Stimulated activated CD4-positive, alpha-beta T cell treated with anti-CD3 and anti-CD28 coated beads, Interleukin-12 subunit alpha, Interleukin-12 subunit beta, amount 100 ng/mL, for 4 hours (primary cell): ENCODE measurements at places on chromosomes 12 and 14.

DNA sequence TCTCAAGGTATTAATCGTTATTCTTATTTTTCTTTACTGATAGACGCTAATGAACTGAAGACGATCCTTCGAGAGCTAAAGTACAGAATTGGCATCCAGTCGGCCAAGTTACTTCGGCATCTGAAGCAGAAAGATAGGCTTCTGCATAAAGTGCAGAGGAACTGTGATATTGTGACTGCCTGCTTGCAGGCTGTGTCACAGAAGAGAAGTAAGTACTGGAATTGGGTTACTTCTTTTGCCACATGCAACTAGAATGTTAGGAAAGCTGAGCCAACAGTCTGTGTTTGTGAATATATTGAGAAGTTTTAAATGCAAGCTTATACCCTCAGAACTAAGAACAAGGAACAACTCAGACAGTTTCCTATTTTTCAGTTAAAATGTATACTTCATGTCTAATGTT is 26.6 kb upstream of the GNS start:
- DNase-seq: no peak

GRCh38 chr12:50107416-50108268 is 3.8 kb downstream of the GPD1 start:
- no peak for DNase-seq

DNA sequence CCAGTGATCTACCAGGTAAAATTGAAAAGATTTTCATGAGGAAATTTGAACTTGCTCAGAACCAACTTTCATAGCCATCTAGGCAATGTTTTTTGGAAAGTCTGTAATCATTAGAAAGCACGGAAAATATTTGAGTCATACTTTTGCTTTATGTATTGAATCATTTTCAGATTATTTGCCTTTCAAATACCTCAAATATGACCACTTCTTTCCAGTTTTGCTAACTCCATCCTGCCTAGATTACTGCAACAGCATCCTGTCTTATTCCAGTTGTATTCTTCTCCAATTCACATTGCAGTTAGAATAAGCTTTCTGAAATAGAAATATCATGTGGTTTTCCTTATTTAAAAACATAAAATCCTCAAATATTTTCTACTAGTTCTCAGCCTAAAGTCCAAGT is 239.8 kb upstream of the FAR2 start:
- DNase-seq: no peak

- no peak for DNase-seq
Measured at GRCh38 chr14:95215094-95215725, 57.9 kb upstream of the DICER1 start.

- no peak for DNase-seq
Measured at GRCh38 chr14:22497671-22498093, 91.3 kb downstream of the DAD1 start.

- no peak for DNase-seq
Measured at GRCh38 chr14:65993996-65994395, 492.2 kb upstream of the CCDC196 start.

GRCh38 chr12:26435069-26435404 is 239.7 kb downstream of the SSPN start:
- no peak for DNase-seq

DNA sequence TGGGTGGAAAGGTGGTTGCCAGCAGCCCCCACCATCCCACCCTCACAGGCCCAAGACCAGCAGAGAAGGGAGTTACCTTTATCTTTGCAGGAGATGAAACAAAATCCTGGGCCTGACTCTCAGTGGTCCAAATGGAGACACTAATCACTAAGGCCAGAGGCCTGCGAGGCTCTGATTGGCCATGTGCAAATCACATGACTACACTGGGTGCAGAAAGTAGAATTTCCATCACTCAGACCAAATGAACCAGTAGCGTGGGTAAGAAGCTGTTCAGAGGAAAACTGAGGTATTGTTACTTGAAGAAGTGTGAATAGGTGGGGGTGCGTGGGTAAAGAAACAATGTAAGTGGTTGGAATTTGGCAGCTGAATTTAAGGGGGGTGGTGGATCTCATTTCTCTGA is 20.2 kb upstream of the PPP1CC start:
- no peak for DNase-seq

DNA sequence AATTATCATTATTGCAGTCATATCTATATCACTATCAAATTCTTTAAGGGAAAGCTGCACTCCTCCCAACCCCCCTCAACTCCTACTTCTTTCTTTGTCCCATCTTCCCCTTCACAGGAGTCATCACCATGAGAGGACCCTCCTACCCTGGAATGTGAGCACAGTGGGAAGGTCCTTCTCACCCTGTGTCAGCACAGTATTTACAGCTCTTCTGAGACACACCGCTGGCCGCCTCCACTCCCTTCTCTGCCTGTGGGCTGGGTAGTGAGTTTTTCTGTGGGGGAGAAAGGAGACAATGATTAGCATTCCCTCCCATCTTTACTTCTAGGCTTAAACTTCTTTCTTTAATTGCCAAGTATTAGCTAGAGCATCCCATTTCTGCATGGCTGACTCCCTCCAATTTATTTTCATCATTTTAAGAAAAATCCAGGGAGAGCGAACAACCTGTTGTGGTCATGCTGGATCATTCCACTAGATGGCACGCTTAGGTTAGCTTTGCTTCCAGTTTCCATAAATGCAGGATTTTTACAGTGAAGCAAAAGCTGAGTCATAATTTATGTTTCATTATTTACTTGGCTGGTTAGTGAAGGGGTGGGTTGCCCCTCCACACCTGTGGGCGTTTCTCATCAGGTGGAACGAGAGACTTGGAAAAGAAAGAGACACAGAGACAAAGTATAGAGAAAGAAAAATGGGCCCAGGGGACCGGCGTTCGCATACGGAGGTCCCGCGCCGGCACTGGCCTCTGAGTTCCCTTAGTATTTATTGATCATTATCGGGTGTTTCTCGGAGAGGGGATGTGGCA is 188.5 kb downstream of the ALX1 start:
- peak; percentile 10 for DNase-seq

DNA sequence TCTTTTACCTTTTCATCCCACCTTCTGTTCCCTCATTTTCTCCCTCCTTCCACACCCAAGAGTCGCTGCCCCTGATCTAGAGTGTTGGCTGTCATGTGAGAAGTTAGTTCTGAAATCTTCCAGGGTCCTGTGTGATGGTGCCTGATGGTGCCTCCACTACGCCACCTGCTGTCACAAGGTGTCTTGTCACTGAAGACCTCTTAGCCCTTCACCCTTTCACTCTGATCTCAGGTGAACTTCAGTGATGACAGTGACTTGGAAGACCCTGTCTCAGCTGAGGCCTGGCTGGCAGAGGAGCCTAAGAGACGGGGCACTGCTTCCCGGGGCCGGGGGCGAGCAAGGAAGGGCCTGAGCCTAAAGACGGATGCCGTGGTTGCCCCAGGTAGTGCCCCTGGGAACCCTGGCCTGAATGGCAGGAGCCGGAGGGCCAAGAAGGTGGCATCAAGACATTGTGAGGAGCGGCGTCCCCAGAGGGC is 7.6 kb upstream of the PFDN5 start:
- peak; percentile 69 for DNase-seq

GRCh38 chr12:124501112-124501561 is 66.3 kb downstream of the NCOR2 start:
- no peak for DNase-seq
